Fibroblast of villous mesenchyme (primary cell): ENCODE measurements at places on chromosomes 4 and X.
A peak's percentile ranks its signal among the peaks of the same experiment; 100 is the strongest.

DNA sequence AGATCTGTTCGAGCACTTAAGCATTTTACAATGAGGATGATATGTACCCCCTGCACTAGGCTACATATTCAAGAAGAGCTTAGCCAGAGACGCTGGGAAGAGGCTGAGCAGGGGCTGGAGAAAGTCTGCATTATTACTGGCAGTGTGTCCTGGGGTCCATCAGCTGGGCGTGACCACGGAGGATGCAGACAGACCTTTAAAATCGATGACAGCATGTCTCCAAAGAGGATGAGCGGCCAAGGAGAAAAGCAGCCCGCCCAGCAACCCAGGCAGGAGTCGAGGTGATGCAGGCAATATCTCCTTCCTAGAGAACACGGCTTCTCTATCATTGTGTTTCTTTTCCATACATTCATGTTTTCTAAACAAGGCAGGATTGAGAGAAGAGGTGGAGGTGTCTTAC, 300.7 kb downstream of the USP46 start:
- DNase-seq, result no peak

DNA sequence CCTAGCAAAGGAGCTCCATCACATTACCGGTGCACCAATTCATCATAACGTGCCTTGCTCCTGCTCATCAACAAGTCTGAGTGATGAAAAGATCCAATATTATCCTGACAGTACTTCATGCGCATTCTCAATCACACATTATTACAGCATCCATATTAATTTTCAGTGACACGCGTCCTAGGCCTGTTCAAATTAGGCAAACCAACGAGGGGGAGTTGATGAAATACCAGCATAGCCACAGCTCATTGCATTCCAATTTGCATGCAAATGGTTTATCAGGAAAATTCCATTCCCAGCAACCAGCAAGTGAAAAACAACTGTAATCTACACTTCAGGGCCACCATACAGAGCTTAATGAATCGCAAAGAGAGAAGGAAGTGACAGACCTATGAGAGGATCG, 236.9 kb downstream of the DCLK2 start:
- no peak for DNase-seq

- DNase-seq, result no peak
These were observed 13.7 kb upstream of the KCTD8 start for GRCh38 chr4:44462259-44462658.

DNA sequence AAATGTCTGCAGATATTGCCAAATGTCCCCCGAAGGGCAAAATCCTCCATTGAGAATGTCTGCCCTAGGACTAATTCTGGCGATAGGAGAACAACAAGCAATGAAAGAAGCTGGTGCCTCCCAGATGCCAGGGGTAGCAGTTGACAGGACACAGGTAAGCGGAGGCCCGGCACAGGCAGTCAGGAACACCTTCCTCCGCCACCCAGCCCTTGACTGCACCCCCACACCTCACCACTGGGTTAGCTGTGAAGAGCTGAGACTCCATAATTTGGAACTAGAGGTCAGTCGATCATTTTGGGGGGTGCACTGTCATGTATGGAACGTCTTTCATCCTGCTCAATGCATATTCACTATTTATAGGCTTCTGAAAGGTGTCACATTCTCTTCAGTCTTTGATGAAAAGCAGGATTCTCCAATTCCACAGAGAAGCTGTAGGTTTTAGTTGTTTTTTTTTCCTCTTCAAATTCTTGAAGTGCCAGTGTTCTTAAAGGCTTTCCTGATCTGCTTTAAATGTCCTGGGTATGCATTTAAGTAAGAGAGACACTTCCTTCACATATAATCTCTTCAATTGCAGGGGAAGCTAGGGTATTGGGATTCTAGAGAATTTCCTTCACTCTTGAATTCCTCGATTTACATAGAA, 111.6 kb upstream of the ZFP42 start:
- no peak for DNase-seq

DNA sequence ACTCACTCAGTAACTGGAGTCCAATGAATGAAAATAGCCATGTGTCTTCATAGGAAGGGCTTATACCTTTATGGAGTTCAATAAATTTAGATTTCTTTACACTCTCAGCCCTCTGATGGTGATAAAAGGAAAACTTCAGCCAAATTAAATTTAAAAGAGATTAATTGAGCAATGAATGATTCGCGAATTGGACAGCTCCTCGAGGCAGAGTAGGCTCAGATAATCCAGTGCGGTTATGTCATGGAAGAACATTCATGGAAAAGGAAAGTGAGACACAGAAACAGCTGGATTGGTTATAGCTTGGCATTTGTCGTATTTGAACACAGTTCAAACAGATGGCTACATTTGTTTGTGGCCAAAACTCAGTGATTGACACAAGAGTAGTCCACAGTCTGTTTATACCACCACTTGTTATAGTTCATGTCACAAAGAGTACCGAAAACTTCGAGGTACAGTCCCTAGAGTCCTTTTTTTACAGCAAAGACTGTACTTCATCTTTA, 54.6 kb upstream of the TACR3 start:
- DNase-seq, result no peak

DNA sequence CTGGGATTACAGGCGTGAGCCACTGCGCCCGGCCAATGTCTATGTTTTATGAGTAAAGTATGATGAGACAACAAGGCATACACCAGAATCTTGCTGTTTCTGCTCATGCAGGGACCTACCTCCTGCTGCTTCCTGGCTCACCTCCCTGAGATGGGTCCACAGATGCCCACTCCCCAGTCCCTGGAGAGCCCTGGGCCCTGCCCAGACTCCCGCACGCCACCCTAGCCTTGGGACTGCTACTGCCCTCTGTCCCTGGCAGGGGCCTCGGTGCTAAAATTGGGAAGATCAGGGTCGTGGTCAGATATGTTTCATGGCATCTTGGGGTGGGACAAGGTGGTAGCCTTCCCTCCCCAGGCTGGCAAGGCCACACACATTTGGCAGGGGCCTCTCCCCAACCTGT, 84.3 kb upstream of the BCOR start:
- DNase-seq, result no peak

GRCh38 chr4:84596826-84597225, 13.9 kb downstream of the CDS1 start:
- no peak for DNase-seq

DNA sequence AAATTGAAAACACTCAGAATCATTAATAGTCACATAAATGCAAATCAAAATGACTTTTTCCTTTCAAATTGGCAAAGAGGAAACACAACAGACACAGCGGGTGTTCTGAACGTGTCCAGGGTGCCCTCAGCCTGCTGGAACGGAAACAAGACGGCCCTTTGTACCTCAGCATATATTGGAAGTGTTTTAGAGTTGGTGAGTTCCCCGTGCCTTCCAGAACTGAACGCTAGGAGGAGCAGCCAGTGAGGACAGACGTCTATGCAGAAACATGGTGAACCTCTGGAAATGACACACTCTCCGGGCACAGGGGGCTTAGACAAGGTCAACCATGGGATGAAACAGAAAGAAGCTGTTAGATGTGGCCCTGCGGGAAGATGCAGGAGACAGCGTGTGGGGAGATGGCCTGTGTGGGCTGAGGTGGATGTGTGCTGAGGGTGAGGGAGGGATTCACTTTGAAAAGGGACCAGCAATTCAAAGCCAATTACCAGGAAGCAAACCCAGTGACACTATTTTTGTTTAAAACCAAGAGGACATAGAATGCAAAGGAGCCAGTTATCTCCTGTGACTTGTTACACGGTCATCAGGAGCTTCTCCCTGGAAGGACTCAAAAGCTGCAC, 40.4 kb downstream of the RNF212 start:
- peak; percentile 67 for DNase-seq
